ENCODE measurements at places on chromosomes 3 and 15. TPM values are rescaled to one million over a fixed set of nuclear protein-coding genes. Genes with fewer than 3 reads are reported as not detected.

The ITIH1 gene
- not detected for total RNA-seq

The UBL7 gene
- total RNA-seq = 67.7 TPM

The GABRR3 gene
- total RNA-seq = not detected

GRCh38 chr15:63826528-63826927 lies 7.2 kb downstream of the HERC1 start:
- DNase-seq = peak; percentile 32

GRCh38 chr3:144463911-144464310 lies 492.3 kb downstream of the DIPK2A start:
- DNase-seq = no peak

- no peak for DNase-seq
Observed at GRCh38 chr3:142574665-142575064, 3.9 kb downstream of the ATR start.

GRCh38 chr15:57003418-57003817 lies 85.0 kb downstream of the TCF12 start:
- no peak for DNase-seq

- DNase-seq = no peak
Observed at GRCh38 chr3:105409364-105409763, 42.7 kb downstream of the ALCAM start.
